ENCODE measurements at places on chromosomes 16 and 17.
A peak's percentile ranks its signal among the peaks of the same experiment; 100 is the strongest.

GRCh38 chr16:88746506-88746905 is 38.5 kb downstream of the PIEZO1 start:
- no peak for DNase-seq

GRCh38 chr17:14670861-14671260 is 370.0 kb downstream of the HS3ST3B1 start:
- DNase-seq: no peak

GRCh38 chr17:72747501-72747900 is 345.0 kb downstream of the SLC39A11 start:
- no peak for DNase-seq

DNA sequence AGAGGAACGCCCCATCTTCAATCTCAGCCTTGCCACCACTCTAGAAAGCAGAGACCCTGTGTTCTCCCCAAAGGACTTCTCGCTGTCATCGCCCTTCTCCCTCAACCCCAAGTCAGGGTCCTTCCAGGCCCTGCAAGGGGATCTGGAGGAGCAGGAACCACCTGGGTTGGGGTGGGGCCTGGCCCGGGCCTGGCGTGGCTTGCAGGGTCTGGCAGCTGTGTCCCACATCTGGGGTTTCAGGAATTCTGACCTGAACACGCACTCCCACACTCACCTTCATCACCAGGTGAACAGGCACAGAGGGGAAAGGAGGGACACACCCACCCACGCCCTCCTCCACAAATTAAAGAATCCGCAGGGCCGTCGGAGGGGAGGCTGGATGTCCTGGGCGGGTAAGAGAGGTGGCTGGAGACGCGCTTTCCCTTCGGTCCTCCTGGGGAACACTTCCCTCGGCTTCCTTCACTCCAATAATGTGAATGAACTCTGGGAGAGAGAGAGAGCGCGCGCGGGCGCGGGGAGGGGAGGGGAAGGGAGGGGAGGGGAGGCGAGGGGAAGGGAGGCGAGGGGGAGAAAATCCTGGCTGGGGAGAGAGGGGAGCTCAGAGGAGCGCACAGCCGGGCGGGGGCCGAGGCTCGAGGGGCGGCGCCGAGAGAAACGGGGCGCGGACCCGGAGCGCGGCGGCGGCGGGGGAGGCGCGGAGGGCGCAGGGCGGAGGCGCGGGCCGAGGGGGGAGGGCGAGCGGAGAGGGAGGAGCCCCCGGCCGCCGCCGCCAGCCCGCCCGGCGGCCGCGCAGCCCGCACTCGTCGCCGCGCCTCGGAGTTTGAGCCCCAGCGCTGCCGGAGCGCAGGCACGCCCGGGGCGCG is at the start of gene CACNG4:
Gene CACNG4, plus strand, starts transcription at position 799 of the 863 bp plus-strand sequence. CDS start 205 bp downstream, outside the sequence.
- no peak for DNase-seq

- DNase-seq: no peak
Observed at GRCh38 chr16:11576427-11577289, 10.1 kb downstream of the LITAF start.

GRCh38 chr17:17845046-17845775 is 8.4 kb upstream of the SREBF1 start:
- DNase-seq: no peak

GRCh38 chr17:39244600-39245570 is 19.1 kb upstream of the STAC2 start:
- peak; percentile 91 for DNase-seq

GRCh38 chr17:9170336-9170735 is 149.0 kb downstream of the NTN1 start:
- no peak for DNase-seq

DNA sequence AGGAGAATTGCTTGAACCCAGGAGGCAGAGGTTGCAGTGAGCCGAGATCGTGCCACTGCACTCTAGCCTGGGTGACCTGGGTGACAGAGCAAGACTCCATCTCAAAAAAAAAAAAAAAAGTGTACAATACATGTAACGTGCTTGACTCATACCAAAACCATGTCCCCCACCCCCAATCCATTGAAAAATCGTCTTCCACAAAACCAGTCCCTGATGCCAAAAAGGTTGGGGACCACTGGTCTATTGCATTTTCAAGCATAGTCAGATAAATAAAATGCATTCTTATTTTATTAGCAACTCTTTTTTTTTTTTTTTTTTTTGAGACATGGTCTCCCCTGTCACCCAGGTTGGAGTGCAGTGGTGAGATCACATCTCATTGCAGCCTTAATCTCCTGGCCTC is 52.1 kb downstream of the COPRS start:
- no peak for DNase-seq

DNA sequence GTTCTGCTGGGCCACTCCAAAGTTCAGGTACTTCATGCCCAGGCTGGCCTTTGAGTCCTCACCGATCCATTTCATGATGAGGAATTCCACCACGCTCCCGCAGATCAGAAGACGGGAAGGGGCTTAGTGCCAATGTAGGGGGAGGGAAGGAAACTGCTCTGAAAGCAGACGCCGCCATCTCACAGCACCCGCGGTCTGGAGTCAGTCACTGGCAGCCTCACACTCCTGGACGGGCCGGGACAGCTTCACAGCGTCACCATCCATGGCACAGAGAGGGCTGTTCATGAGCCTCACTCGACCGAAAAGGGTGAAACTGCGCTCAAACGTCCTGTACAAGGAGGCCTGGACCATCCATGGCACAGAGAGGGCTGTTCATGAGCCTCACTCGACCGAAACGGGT is 62.0 kb downstream of the RPH3AL start:
- DNase-seq: no peak

DNA sequence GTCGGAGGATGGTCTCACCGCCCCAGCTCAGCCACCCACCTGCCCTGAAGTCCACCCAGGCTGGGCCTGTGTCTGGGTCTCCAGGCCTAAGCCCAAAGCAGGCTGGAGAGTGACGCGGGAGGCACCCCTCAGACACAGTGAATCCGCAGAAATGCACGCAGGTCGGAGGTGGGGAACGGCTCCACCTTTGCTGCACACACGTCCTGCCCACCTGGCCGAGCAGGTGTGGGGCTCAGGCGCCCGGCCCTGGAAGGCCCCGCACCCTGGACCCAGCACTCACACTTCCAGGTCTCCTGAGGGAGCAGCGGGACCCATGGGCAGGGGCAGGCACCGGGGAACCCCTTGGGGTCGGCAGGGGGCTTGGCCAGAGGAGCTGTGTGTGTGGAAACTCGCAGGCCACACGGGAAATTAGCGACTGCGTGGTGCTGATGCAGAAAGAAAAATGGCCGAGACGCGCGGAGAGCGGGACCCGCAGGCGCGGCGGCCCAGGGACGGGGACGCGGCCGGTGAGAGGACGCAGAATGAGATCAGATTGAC is 10.7 kb downstream of the CYBC1 start:
- DNase-seq: no peak

GRCh38 chr16:88761830-88762229 is 23.2 kb downstream of the PIEZO1 start:
- no peak for DNase-seq

DNA sequence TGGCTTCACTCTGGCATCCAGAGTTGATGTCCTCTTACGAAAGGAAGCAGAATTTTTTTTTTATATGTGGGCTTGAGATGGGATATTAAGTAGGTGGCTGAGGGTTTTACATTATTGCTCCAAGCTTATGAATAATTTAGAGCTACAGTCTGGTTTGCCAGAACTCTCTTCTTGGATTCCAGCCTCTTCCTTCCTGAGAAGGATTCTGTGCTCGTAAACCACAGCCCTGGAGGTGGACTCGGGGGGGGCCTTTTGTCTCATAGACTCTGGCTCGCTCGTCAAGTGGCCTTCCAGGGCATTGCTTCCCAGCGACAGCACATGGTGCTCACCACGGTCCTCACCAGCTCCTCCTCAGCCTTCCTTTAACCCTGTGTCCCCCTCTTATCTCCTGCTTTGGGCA is 43.2 kb downstream of the TMEM11 start:
- DNase-seq: no peak

DNA sequence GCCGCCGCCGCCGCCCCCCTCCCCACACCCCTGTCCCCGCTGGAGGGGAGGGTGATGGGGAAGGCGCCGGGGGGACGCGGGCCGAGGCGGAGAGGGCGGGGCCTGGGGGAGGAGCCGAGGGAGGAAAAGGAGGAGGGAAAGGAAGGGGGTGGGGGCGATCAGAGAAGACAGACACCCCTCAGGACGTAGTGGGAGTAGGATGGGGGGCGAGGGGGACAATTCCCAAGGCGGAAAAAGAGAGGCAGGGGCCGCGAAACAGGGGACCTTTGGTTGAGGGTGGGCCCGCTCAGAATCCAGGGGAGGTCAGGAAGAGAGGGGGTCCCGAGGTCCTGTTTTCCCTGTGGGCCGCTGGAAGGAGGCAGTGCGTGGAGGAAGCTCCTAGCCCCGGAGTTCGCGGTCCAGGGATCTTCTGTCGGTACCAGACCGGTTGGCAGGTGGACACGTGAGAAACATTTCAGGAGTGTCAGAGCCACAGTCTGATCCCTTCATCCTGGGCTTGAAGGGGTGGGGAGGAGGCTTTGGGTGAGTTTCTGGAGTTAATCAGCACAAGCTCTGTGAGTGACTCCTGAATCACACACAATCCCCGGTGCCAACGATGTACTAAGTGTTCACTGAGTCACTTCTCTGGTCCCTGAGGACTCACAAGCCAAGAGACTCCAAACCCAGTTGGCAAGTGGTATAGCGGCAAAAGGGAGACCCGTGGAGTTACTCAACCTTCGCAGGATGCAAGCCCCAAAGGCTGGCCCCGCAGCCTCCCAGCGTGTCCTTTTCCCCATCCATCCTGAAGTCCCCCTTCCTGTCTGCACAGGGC is at the start of gene XYLT1:
Gene XYLT1, minus strand, starts transcription at position 53 of the 811 bp plus-strand sequence. CDS start 164 bp downstream, outside the sequence.
- DNase-seq: no peak

DNA sequence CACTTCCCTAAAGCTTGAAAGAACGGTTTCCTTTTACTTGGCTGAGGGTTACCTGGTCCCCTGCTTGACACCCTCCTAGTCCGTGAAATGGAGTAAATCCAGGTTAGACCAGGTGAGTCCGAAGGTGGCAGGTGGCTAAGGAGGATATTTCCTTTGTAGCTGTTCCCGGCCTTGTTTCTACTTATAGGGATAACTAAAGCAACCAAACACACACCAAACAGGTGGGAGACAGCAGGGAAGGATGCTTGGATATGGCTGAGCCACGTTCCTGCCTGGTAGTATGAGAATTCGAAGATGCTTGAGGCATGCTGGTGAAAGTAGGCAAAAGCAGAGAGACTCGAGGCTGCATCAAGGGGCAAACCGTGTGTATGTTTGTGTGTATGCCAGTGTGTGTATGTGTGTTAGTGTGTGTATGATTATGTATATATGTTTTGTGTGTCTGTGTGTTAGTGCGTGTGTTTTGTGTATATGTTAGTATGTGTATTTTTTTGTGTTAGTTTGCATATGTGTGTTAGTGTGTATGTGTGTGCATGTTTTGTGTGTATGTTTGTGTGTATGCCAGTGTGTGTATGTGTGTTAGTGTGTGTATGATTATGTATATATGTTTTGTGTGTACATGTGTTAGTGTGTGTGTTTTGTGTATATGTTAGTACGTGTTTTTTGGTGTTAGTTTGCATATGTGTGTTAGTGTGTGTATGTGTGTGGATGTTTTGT is 28.9 kb downstream of the RBFOX1 start:
- DNase-seq: no peak

- no peak for DNase-seq
Observed at GRCh38 chr17:83096401-83097224, 17.2 kb downstream of the METRNL start.

DNA sequence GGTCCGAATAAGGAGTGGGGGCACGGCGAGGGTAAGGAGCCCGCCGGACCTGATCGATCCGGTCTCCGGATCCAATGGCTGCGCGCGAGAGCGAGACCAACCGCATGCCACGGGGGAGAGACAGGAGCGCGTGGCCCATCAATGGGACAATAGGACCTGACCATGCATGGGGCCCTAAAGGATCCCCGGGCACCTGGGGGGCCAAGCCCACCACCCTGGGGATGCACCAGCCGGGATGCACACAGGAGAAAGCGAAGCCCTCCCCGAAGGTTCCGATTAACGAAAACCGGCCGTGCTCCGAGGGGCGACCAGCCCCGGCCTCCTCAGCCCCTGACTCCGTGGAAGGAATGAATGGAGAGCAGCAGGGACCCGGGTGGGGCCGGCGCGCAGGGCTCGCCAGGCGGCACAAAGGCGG is 525 bp downstream of the JPT1 start:
- peak; percentile 50 for DNase-seq

GRCh38 chr17:49635121-49635520 is 42.8 kb downstream of the SPOP start:
- DNase-seq: no peak

- no peak for DNase-seq
Observed at GRCh38 chr16:52366983-52367382, 180.0 kb downstream of the TOX3 start.
